AG04450 (cell line): ENCODE measurements at places on chromosomes 7 and 10.

DNA sequence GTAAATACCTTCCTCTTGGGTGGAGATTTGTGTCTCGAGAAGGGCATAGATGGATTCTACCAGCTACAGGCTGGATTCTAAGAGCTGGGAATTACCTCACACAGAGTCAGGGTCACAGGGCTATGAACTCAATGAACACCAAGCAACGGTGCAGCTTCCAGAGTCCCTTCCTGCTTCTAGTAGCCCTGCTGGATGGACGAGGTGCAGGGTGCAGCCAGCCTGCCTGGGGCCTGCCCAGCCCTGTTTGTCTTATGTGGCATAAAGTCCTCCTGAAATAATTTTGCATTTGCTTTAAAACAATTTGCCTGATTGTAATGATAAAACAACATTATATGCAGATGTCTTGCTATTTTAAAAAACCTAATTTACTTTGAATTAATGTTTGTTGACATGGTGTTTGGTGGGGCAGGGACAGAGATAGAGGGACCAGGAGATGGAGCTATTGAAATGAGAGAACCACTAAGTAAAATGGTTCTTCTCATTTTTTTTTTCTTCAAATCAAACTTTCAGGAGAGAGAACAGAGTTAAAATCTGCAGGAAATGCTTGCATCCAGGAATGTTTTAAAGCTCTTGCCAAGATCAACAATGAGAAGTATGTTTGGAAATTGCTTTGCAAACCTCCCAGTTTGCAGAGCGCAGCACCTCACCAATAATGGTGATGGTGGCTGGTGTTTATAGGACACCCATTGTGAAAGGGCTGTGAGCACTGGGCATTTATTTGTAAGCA is 305.4 kb upstream of the PODXL start:
- no peak for DNase-seq

- no peak for DNase-seq
Observed at GRCh38 chr10:132410056-132410778, 13.2 kb downstream of the PWWP2B start.

DNA sequence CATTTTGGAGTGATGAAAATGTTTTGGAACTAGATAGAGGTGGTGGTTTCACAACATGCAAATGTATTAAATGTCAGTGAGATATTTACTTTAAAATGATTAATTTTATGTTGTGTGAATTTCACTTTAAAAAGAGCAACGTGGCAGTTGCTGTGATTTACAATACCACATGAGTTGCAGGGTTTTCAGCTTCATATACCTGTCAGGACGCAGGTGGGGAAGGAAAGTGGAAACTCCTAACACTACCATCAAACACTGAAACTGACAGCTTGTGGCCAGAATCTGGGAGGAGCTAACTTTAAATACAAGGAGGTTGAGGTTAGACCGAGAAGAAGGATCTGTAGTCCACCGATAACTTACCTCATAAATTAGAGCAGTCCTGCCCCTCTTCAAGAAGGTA is 168.9 kb upstream of the TMEM72 start:
- DNase-seq, result no peak

DNA sequence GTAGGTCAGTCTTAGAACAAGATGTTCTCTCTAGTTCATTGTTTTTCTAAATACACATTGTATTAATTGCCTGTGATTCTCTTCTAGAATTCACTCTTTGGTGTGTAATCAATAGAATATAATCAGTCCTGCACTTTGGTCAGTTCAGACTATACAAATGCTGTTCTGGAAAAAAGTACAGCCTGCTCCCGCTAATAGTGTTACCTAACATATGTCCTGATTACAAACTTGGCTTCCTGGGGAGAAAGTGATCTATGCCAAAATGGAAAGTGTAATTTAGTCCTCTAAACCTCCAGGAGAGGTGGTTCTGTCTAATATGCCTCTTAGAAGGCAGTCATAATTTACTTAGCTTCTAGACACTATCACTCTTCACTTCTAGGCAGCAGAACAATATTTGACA is 215.5 kb downstream of the SEMA3D start:
- no peak for DNase-seq

DNA sequence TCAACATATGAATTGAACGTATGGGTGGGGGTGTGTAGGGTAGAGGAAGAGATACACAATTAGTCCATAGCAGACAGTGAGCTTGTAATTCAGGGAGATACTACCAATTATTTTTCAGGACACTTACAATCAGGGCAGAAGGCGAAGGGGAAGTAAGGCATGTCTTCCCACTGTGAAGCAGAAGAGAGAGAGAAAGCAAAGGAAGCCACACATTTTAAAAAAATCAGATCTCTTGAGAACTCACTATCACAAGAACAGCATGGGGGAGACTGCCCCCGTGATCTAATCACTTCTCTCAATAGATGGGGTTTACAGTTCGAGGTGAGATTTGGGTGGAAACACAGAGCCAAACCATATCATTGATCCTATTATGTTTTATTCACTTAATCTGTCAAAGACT is 116.4 kb upstream of the RPA3 start:
- DNase-seq, result no peak

- DNase-seq, result no peak
Observed at GRCh38 chr10:1128115-1128514, 71.9 kb downstream of the WDR37 start.

DNA sequence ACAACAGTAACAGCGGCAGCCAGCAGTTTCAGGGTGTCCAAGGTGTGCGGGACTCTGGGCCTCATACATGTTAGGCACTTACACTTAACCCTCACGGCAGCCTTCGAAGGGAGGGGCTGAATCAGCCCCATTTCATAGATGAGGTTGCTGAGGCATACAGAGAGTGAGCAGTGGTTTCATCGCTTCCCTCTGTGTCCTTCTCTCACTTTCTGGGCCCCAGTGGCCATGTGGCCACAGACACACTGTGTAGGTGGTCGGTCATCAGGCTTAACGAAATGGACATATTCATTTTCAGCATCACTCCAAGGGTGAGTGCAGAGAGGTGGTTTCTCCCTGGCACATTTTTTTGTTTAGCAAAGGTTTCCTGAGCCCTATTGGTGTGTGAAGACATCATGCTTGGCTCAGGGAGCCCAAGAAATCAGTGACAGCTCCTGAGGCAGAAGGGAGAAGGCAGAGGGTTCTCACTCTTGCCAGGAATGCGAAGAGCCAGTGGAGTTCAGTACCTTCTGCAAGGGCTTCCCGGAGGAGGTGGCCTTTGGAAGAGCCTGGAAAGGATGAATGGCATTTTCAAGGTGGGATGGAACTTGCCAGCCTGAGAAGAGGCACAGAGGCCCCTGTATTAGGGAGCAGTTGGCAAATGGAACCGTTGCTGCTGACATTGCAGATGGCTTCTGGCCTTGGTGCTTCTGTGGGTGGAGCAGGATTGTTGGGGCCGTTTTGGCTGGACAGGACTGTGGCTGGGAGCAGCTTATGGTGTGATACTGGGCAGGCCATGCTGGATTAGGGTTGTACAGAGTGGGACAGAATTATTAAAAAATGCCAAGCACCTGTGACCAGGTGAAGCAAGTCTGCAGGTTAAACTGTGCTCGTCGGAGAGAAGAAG is 61.7 kb upstream of the PPIF start:
- DNase-seq, result no peak

DNA sequence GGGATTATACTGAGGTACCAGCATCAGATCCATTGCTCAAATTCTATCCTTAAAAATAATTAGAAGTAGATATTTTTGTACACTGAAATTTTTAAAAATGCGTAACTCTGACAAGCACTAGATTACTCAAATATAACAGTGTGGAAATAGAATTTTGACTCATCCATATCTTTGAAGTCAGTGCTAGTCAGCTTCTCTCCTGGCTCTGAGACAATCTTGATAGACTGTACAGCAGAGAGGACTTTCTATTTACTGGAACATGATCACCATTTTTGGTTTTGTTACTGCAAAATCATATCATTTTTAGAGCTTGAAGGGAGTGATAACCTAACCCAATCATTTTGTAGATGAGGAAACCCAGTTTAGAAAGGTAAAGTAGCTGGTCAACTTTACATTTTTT is 195.0 kb downstream of the MTERF1 start:
- no peak for DNase-seq

DNA sequence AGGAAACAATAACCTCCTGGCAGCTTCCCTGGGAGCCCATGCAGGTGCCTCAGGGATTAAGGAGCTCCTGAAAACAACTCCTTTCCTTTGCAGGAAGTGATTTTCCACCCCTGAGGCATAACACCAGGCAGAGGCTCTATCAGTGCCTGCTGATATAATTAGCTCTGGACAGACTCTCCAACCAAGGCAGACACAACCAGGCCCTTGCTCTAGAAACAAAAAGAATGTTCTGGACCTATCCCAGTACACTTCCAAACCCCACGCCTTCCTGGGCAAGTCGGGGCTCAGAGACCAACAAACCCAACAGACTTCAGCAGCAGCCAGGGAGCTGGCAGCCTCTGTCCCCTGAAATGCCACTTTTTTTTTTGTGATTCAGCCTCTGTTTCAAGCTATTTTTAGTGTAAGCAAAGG is 247.1 kb downstream of the KCNMA1 start:
- DNase-seq, result no peak
